Breast epithelium (tissue), 4 donors: ENCODE measurements at places on chromosomes 11 and 22. TPM values are rescaled to one million over a fixed set of nuclear protein-coding genes. Genes with fewer than 3 reads are reported as not detected.

- H3K36me3 ChIP-seq = no peaks in the 10 kb centered on the region
- DNase-seq = no peak
- no peaks in the 10 kb centered on the region for H3K27me3 ChIP-seq
Observed at GRCh38 chr11:112304914-112305313, 44.3 kb upstream of the PLET1 start.

The MIAT gene
- total RNA-seq = 2.3 TPM

The TPH1 gene
- total RNA-seq = 1.2 TPM

- peak overlapping the region; percentile 9 for H3K27ac ChIP-seq
- H3K36me3 ChIP-seq = no peaks in the 10 kb centered on the region
- H3K27me3 ChIP-seq = no peaks in the 10 kb centered on the region
Observed at GRCh38 chr11:94823102-94823732, 55.1 kb downstream of the AMOTL1 start.

The KDM4D gene
- total RNA-seq = 1.2 TPM

The CYP2D6 gene
- 2.0 TPM for total RNA-seq
